ENCODE measurements at places on chromosomes 4 and X.
A peak's percentile ranks its signal among the peaks of the same experiment; 100 is the strongest.

DNA sequence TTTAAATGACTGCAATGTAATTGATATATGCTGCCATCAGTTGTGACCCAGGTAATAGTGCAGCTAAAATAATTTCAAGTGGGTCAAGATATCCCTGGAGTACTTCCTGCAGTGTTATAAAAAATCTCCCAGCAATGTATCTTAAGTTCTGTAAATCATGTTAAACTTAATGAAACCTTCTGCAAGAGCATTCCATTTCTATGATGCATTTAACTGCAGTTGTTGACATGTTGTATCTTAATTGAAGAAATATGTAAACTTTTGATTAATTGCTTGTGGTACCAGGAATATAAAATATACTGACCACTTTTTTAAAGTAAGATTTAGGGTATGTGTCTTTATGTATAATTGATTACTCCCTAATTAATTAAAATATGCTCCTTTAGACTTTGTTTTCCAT lies 213.6 kb downstream of the AFF2 start:
- DNase-seq: no peak

DNA sequence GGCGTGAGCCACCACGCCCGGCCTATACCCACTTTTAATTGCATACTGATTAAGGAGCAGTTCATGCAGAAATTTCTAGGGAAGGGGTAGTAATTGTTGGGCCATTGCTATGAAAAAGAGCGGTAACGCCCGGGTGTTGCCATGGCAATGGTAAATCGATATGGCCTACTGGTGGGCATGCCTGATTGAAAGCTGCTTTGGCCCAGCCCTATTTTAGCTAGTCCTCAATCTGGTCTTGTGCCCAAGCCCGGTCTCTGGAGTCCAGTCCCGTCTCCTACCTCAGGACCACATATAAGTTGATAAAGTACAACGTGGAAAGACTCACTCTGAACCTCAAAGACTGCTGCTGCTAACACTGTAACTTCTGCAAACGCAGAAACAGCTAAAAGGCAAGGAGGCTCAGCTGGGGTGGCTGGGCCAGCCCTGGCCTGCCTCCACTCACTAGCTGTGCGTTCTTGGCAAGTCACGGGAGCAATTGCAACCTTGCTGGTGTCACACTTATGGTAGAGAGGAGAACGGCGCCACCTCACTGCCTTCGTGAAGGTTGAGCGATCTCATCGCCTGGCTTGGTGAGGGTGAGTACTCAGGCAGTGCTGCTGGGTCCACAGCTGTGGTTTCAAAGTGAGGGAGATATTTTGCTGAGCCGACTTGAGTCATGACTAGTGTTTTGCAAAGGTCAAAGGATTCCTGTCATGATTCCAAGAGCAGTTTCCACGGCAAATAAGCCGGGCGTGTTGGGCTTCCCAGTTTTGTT lies 57.0 kb upstream of the GRPEL1 start:
- DNase-seq: peak; percentile 46

DNA sequence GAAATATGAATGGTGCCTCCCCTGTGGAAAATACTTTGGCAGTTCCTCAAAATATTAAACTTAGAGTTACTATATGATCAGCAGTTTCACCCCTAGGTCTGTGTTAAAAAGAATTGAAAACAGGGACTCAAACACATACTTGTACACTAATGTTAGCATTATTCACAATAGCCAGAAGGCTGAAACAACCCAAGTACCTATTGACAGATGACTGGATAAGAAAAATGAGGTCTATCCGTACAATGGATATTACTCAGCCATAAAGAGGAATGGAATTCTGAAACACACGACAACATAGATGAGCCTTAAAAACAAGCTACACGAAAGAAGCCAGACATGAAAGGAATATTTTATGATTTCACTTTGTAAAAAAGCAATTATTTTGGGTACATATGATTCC lies 54.9 kb downstream of the PGRMC2 start:
- no peak for DNase-seq

GRCh38 chrX:10630320-10630719 lies 9.9 kb upstream of the MID1 start:
- DNase-seq: no peak

DNA sequence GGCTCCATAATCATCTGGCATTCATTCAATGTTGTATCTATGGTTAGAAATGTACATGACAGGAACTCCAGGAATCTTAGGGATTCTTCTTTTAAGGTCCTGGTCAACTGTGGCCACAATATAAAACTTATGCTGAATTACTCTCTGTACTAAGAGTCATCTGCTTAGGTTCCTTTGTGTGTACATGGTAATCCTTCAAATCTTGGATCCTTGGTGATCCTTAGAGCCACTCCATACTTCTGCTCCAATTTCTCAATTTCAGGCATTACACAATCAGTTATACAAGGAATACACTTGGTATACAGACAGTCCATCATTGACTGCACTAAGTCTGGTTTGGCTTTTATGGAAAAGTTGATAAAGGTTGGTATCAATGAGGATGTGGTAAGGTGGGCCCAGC lies 5.8 kb downstream of the SRD5A3 start:
- DNase-seq: no peak

DNA sequence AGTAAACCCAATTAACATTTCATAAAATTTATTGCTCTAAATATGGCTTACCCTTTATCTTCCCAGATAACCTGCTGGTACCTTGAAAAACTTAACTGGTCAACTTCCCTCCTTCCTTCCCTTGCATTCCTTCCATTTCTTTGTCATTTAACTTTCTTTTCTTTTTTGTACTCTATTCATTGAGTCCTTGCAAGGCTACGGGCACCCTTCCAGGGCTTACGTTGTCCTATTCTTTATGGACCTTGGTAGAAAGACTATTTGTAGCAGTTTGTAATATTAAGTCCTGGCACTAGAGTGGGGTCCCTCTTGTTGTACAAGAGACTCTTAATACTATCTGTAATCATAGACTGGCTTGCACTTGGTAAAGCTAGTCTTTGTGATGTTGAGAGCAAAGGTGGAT lies 8.0 kb upstream of the GATB start:
- no peak for DNase-seq

GRCh38 chr4:106530821-106531220 lies 162.2 kb upstream of the GIMD1 start:
- DNase-seq: peak; percentile 97

DNA sequence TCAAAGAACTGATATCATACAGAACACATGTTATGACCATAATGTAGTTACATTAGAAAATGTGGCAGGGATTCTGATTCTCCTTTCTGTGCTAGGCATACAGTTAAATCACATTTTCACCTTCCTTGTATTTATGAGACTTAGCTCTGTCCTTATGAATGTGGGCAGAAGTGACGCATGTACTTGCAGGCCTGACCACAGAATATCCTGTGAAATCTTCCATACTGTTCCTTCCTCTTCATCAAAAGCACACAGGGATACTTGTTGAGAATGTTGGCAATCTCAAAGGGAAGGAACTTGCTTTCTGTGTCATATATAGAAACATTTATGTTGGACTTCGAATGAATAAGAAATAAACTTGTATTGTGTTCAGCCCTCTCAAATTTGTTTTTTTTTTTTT lies 17.2 kb upstream of the MYOZ2 start:
- no peak for DNase-seq

GRCh38 chr4:3797831-3798790 lies 31.9 kb downstream of the ADRA2C start:
- DNase-seq: no peak

DNA sequence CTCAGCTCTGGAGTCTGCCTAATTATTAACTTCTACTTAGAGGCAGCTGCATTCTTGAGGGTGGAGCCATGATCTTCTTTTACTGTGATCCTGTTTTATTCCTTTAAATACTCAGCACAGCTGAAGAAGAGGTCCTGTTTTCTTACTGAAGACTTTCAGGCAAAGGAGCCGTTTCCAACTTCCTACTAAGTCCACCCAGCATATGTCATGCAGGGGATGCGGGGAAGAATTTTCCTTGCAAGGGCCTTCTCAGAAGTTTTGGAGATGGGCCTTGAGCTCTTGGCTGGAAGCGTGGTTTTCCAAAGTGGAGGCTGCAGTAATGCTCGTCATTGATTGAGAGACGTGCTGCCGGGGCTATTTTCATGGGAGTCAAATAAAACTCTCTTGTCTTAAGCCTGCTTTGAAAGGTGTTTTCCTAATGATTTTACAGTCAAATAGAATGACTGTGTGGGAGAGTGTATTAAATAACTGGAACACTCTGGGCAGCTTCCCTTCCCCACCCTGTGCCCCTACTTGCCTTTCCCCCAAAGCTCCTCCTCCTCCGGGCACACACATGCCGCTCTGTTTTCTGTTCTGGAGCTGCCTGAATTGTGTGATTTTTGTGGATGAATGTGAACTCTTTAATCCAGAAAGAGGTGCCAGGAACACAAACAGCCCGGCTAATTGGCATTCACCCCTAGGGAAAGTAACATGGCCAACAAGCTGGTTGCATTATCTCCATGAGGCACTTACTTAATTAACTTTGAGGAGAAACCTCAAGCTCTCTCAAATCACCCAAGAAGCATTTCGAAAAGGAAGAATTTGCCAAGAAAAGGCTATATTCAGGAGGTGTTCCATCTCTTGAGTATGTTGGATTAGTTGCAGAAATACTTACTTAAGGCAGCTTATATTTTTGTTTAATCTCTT lies 28.1 kb downstream of the FGF2 start:
- peak; percentile 71 for DNase-seq

GRCh38 chrX:136126371-136126770 lies 21.0 kb upstream of the FHL1 start:
- no peak for DNase-seq

- DNase-seq: no peak
Observed at GRCh38 chrX:107632346-107632745, 4.0 kb downstream of the PRPS1 start.

GRCh38 chr4:5782829-5783476 lies 72.0 kb downstream of the EVC start:
- DNase-seq: no peak

DNA sequence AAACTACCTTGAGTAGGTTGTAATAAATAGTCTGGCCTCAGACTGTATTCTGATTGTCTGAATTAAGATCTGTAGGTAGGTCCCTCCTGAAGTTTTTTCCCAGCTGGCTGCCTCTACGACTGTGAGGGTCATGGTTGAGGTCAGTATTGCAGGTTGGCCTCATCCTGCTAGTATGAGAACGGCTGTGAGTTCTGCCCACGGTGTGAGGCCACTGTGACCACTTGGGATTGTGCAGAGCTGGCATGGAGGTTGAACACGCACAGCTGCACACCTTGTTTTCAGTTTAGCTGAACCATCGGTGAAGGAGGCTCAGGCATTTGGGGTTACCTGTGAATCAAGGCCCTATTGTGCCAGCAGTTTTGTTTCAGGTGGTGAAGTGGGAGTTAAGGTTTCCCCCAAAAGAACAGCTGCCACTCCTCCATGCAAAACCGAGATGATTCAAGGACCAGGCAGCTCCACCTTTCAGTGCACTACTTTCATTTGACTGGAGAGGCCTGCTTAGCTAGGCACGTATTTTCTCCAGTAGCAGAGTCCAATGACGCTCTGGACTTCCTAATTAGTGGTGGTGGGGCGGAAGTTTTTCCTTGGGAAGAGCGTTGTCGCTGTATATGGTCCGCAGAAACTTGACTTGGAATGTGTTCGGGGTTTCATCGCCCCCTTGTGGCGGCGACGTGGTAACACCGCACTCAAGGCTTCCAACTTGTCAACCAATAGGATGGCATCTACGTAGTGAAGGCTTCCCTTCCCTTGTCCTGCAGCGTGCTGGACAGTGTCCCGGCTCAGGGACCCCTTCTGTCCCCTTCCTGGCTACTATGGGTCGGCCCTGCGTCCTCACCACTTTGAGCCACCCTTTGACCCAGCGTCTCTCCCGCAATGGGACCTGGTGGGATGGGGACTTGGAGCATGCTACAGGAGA lies 13.8 kb downstream of the CMC4 start:
- peak; percentile 44 for DNase-seq

DNA sequence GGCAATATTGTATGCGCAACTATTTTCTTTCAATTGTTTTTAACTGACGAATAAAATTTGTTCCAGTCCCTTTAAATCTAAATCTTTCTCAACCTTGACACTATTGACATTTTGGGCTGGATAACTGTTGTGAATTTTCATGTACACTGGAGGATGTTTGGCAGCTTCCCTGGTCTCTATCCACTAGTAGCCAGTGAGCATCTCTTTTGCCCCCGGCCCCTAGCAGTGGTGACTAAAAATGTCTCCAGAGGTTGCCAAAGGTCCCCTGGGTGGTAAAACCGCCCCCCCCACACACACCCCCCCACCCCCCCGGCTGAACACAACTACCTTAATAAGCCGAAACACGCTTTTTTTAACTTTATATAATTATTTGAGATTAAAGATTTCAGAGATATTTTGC lies 514 bp downstream of the FANCB start:
- DNase-seq: no peak

GRCh38 chrX:124820738-124821137 lies 474.4 kb downstream of the SH2D1A start:
- no peak for DNase-seq

GRCh38 chr4:2247128-2248043 lies 5.5 kb upstream of the HAUS3 start:
- DNase-seq: no peak

DNA sequence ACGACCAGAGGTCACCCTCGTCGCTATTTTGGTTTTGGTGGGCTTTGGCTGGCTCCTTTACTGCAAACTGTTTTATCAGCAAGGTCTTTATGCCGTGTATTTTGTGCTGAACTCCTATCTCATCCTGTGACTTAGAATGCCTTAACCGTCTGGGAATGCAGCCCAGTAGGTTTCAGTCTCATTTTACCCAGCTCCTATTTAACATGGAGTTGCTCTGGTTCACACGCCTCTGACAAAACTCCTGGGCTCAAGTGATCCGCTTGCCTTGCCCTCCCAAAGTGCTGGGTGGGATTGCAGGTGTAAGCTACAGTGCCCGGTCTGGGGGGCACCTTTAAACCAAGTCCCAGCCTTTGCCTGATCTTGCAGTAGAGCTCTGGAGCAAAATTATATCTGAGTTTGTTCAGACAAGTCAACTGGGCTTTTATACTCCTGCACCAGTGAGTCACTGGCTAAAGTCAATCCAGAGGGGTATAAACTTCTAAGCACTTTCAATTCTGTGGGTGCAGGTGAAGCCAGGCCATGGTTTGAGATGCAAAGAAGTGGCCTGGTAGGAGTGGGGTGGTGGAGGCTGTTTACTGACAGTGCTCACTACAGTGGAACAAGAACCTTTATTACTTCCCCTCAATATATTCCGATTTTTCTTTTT lies 50.2 kb downstream of the MGST2 start:
- DNase-seq: no peak

DNA sequence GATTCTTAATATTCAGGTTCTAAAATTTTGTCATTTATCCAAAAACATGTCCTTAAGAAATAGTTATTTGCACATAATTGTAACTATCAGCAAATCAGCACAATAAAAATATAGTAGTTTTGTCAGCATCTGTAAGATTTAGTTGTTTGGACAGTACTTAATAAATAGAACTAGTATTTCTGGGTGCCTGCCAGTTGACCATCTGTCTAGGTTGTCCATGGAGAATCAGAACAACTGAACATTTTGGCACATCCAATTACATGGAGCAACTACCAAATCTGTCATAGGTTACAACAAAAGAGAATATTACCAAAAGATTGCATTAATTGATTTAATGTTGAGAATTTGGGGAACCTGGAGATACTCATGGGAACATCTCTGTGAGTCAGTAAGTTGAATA lies 305.5 kb upstream of the TACR3 start:
- DNase-seq: no peak

- no peak for DNase-seq
Observed at GRCh38 chr4:87118826-87119225, 101.6 kb downstream of the KLHL8 start.

All from skin of body (tissue), 3 donors.